ENCODE measurements at places on chromosomes 12 and 14.
A peak's percentile ranks its signal among the peaks of the same experiment; 100 is the strongest.

- no peak for DNase-seq
Measured at GRCh38 chr14:79438696-79439342, 772.5 kb downstream of the DIO2 start.

GRCh38 chr12:4027412-4027811 lies 154.2 kb upstream of the PARP11 start:
- DNase-seq = no peak

DNA sequence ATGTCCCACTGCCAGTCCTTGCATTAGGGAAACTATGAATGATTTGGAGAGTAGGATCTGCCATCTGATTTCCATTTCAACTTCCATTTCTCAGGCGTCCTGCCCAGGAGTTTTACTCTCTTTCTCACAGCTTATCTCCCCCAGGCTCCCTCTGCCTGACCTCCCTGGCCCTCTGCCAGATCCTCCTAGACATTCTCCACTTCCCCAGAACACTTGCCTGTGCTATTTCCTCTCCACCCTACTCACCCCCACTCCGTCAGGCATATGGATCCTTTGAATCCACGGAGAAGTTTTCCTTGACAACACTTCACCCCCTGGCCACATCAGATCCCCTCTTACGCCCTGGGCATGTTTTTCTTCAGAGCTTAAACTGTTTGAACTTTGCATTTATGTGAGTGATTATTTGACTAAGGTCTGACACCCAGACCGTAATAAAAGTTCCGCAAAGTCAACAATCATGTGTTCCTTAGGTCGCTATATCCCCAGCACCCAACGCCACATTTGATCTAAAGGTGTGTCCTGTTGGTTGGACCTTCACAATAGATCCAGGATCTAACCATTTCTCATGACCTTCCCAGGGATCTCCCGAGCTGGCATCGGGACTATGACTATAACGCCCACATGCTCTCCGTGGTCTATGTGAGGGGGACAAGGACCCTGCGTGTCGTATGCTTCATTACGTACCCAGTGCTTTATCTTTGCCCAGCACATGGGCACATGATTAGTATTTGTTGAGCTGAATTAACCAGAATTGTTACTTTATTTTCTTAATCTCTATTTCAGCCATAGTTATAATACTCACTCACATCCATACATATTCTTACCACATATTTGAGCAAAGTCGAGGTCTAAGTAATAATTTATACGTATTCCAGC lies 255.8 kb upstream of the FOXN3 start:
- DNase-seq = no peak

GRCh38 chr12:106541201-106541600 lies 41.6 kb upstream of the RFX4 start:
- DNase-seq = no peak

GRCh38 chr12:22626406-22626805 lies 1.4 kb downstream of the ETNK1 start:
- DNase-seq = no peak

DNA sequence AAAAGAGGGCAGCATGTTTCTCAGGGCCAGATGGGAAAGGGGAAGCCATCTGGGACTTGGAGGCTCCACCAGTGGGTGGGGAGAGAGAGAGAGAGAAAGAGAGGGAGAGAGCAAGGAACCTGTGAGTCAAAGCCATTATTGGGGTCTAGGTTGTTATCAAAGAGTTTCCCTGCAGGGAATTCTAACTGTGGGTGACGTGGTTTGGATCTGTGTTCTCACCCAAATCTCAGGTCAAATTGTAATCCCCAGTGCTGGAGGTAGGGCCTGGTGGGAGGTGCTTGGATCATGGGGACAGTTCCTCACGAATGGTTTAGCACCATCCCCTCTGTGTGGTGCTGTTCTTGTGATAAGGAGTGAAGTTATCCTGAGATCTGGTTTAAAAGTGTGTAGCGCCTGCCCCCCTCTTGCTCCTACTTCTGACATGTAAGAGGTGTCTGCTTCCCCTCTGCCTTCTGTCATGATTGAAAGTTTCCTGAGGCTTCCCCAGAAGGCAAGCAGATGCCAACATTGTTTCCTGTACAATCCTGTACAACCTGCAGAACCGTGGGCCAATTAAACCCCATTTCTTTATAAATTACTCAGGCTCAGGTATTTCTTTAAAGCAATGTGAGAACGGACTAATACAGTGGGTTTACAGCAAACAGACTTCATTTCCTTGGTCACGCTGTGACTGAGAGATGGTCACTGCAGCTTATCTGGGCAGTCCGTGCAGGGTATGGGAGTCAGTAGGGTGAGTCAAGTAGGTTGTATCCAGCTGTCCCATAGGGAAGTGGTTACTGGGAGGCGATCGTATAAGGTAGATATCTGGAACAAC lies 52.4 kb downstream of the CCDC91 start:
- no peak for DNase-seq

GRCh38 chr14:64623554-64624165 lies 73.9 kb downstream of the PPP1R36 start:
- DNase-seq = no peak

DNA sequence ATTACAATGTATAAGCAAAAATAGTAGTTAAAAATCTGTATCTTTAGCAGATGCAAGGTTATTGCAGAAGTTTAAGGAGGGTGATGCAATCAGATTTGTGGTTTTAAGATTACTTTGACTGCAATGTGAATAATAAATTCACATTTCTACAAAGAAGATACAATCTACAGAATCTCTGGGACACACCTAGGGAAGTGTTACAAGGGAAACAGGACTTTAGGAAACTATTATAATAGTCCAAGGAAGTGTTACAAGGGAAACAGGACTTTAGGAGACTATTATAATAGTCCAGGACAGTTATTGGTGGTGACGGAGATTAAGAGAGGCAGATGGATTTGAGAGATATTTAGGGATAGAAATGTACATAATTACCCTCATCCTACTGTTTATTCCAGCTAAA lies 154.4 kb upstream of the GARIN6 start:
- no peak for DNase-seq

DNA sequence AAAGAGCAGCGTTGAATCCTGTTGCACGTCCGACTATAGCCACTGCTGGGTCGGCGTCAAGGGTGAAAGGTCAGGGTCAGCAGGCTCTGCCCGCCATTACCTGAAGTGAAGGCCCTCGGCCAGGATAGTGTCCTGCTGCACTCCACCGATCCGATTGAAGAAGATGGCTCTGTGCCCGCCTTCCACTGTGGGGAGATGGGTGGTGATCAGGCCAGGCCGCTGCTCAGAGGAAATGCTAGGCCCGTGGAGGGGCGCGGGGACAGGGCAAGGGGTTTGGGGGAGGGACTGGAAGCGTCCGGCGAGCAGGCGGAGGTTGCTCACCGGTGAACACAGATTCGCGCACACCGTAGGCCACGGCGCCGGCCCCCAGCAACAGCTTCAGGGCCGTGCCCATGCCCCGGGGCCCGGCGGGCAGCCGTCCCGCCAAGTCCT lies 352 bp downstream of the PHB2 start:
- DNase-seq = no peak

DNA sequence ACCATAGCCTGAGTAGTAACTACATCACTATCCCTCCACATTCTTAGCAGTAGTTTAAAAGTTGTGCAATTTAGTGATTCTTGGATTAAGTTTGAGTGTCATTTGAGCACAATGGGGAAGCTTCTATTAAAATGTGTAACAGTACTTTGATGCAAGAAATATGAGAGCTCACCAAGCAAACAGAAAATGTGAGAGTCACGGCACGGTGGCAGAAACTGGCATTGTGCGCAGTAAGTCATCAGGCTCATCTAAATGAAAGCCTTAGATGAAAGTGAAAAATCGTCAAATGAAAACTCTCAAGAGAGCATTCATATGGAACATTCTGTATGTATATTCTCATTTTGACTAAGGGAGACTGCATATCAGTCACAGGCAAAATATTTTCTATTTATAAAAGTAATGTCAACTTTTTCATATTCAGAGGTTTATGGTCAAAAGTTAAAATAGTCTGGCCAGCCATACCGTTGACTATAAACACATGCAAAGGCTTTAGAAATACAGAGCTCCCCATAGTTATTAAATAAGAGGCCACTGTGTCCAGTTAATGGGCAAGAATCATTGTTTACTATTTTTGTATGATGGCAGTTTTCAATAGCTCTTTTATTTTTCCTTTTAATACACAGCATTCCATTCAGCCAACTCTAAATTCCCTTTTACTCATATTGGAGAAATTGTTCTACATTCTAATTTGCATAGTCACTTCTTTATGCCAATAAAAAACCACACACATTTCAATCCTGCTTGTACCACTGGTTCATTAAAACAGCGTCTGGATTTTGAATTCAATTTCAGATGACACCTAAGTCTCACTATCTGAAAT lies 167.9 kb downstream of the PRKD1 start:
- no peak for DNase-seq

GRCh38 chr12:127944211-127944899 lies 322.6 kb upstream of the TMEM132C start:
- no peak for DNase-seq

DNA sequence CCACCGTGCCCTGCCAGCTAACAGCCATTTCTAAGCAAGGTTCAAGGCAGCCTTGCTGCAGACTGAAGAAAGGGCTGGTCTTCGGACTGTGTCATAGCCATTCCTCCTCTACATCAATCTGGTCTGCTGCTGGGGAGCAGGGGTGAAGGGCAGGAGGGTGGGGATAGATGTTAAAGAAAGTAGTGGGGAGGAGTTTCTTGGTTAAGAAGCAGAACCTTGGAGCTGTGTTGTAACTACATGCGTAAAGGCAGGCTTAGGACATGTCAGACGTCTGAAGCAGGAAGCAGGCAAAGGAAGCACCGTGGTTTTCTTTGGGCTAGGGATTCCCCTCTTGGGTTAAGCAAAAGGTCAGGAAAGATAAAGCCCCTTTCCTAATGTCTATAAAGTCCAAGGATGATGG lies 18.1 kb upstream of the NEK9 start:
- DNase-seq = peak; percentile 25

- DNase-seq = no peak
Measured at GRCh38 chr12:43060742-43061141, 471.2 kb upstream of the PRICKLE1 start.

Measured in GDM1 (cell line).